ENCODE measurements at places on chromosomes 12 and 14.
A peak's percentile ranks its signal among the peaks of the same experiment; 100 is the strongest.

GRCh38 chr12:55760663-55761062 lies 17.7 kb downstream of the GDF11 start:
- DNase-seq: no peak

DNA sequence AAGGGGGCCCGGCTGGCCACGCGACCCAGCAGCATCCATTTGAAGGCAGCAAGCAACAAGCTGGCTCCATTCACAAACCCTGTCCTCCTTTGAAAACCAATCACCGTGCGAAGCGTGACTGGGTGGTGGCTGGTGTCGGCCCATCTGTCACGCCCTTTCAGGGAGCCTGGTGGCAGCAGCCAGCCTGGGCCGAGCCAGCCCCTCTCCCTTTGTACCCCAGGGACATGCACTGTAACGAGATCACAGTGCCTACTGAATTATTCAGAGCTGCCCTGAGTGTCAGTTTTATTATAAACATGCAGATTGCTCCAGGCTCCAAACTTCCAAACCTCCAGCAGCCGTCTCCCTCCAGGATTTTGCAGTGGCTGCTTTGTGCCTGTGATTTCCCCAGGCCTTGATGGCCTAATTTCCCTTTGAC lies 22.3 kb upstream of the CTDSP2 start:
- DNase-seq: peak; percentile 65

GRCh38 chr12:49505672-49506071 lies 33.2 kb upstream of the KCNH3 start:
- DNase-seq: no peak

DNA sequence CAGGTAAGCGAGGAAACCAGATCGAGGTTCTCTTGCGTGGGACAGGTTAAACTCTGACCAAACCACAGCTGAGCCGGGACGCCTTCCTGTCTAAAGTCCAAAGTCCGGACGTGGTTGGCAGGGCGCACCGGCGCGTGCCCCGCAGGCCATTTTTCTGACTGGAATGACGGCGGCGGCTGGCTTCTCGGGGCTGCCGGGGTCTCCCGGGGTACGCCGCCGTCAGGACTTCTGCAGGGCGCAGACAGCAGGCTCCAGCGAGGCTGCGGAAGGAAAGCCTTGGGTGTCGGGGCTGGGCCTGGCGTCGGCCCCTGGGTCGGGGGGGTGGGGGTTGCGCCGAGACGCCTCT lies 32.8 kb downstream of the MIA2 start:
- peak; percentile 44 for DNase-seq

DNA sequence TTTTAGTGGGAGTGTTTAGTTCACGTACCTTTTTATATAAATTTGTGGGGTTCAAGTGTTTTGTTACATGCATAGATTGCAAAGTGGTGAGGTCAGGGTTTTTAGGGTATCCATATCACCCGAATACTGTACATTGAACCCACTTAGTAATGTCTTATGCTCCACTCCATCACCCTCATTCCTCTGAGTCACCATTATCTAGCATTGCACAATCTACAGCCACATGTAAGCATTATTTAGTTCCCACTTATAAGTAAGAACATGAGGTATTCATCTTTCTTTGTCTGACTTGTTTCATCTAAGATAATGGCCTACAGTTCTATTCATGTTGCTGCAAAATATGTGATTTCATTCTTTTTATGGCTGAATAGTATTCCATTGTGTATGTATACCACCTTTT lies 583.7 kb upstream of the LRFN5 start:
- no peak for DNase-seq

DNA sequence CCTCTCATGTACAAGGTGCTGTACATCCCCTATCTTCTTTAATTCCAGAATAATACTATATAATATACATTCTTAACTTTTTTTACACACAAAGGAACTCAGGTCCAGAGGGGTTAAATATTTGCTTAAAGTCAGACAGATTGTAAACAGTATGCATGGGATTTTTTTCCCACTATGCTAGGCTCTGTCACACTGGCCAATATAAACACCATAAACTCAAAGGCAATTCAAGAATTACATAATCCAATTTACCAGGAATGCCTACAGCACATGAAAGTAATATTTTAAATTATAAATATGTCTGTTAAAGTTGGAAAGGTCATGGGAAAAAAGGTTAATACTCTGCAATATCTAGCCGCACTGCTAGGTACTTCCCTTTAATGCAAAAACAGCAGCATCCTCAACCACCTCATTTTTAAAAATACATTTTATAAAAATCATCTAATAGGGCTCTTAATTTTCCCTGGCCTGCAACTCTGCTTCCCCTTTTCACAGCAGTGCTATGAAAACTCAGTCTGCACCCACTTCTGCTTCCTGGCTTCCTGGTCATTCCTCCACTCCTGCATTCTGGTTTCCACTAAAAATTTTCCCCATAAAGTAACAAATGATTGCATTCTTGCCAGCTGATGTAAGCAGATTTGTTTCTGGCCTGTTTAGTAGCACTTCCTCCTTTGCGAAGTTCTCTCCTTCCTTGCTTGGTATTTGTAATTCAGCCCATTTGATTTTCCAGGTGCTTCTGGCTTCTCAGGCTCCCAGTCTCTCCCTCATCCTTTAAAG lies 128.1 kb downstream of the ITPR2 start:
- DNase-seq: no peak

- DNase-seq: no peak
These were observed 145.5 kb downstream of the SLC6A15 start for GRCh38 chr12:84767079-84767478.

Measured in anterior cingulate cortex (tissue), 58 donors.